ENCODE measurements at places on chromosomes 6 and 20. TPM values are rescaled to one million over a fixed set of nuclear protein-coding genes. Genes with fewer than 3 reads are reported as not detected.
A peak's percentile ranks its signal among the peaks of the same experiment; 100 is the strongest.

MAFB gene
- 35.3 TPM for total RNA-seq

- DNase-seq, result no peak
Measured at GRCh38 chr6:411402-412145, 20.0 kb downstream of the IRF4 start.

DNA sequence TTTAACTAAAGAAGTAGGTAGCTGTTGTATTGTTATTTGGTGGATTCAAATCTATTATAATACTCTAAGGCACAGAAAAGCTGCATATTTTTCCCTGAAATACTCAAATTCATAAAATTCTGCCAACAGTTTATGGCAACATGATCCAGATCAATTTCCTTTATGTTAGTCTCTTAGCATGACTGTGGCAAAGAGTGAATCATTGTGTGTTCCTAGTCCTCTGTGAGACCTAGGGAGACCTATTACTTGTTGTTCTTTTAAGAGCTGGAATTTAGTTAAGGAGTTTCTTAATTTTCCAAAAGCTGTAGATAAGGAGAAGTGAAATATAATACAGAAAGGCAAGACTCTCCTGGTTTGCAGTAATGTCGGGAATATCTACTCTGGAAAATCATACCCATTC lies 149.6 kb downstream of the RIMS1 start:
- no peak for DNase-seq

SLPI gene
- 147 TPM for total RNA-seq

DNA sequence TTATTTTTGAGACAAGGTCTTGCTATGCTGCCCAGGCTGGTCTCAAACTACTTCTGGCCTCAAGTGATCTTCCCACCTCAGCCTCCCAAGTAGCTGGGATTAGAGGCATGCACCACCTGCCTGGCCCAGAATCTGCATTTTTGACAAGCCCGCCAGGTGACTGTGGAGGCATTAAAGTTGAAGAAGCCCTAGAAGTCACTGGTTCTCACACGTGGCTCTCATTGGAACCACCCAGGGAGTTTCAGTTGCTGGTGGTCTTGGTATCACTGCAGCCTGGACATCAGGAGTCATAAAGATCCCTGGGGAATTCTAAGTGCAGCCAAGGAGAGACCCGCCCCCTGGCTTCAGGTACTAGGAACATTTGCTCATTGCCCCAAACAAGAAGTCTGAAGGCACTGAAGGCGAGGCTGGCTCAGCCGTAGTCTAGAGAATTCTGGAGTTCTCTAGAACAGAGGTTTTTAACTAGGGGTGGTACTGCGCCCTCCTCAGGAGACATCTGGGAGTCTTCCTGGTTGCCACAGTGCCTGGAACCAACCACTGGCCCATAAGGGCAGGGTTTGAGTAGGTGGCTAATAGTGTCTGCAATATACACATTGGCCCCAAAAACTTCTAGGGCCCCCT lies 182.8 kb downstream of the ZMYND8 start:
- no peak for DNase-seq

NRSN1 gene
- total RNA-seq, result not detected

DNA sequence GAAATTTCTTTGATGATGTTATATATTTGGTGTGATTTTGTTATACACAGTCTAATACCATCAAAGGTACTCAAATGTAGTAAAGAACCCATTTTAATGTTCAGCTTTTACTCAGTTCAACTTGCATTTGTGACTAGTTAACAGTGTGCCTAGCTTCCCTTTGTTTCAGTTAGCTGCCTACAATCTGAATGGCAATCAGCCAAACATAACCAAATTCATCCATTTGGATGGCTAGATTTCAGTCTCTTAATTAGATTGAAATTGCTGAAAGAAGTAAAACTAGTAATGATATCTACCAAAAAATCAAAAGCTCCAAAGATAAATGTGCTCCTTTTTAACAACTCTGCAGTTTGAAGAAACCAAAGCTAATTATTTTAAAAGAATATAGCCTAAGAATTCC lies 6.9 kb downstream of the EPHA7 start:
- DNase-seq, result no peak

- no peak for DNase-seq
Measured at GRCh38 chr6:75109022-75109421, 96.8 kb downstream of the COL12A1 start.

IMPG1 gene
- not detected for total RNA-seq

MYCT1 gene
- total RNA-seq, result 3.3 TPM

DNA sequence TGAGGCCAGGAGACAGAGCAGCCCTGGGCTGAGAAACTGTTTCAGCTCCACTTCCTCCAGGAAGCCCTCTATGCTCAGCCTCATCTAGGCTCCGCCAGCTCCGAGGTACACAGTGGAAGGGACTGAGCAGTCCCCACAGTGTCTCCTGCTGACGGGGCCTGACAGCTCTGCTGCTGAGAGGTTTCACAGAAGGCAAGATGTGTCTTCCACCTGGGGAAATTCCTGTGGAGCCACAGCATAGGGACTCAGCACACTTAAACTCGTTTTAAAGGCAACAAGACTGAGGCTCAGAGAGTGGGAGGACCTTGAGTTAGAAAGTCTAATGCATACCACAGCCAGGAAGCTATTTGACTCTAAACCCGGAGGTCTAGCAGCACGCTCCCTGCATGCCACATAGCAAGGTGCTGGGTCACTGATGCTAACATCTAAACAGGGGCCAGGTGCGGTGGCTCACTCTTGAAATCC lies 6.8 kb downstream of the ADA start:
- no peak for DNase-seq

GRCh38 chr20:60362531-60362930 lies 404.3 kb downstream of the CDH26 start:
- no peak for DNase-seq

DNA sequence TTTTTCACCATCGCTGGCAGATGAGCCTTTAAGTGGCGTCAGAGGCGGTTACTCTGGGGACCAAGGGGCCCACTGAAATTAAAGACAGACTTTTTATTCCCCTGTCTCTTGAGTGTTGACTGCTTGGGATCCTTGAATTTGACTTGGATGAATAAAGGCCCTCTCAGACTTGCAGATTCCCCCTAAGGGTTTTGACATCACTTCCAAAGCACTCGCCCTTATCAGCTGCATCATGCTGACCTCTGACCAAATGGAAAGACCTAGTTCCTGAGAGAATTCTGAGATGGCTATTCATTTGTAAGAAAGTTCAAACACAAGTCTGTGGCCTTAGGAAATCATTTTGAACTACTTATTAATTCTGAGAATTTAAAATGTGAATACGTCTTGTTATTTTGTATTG lies 13.5 kb upstream of the MOXD1 start:
- DNase-seq, result no peak

CYP39A1 gene
- total RNA-seq, result 35.9 TPM

DNA sequence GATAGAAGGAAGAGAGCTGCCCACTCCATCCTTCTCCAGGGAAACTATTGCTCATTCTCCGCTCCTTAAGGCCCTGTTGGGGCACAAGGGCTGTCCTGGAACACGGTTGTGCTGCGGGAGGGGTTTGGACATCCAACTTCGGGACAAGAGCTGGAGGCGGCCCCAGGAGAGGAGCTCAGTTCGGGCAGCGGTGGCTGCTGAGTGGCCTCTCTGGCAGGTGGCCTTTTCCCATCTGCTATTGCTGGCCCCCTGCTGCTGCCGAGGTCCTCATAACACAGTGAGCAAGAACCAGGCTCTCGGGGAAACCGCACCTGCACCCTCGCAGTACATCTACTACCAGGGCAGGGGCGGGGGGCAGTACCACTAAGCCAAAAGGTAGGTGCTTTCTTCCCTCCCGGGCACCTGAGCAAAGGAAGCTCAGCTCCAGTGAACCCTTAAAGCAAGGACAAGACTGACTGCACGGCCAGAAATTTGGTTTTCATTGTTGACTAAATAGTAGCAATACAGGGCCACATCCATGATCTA lies 63.7 kb downstream of the PSMG4 start:
- DNase-seq, result no peak

- no peak for DNase-seq
Measured at GRCh38 chr6:170434117-170434820, 118.8 kb downstream of the PSMB1 start.

WFDC2 gene
- total RNA-seq, result 3.7 TPM

GRCh38 chr6:167996424-167997199 lies 859 bp upstream of the KIF25 start:
- no peak for DNase-seq

GRCh38 chr6:75581231-75581630 lies 20.4 kb upstream of the SENP6 start:
- DNase-seq, result no peak

DNA sequence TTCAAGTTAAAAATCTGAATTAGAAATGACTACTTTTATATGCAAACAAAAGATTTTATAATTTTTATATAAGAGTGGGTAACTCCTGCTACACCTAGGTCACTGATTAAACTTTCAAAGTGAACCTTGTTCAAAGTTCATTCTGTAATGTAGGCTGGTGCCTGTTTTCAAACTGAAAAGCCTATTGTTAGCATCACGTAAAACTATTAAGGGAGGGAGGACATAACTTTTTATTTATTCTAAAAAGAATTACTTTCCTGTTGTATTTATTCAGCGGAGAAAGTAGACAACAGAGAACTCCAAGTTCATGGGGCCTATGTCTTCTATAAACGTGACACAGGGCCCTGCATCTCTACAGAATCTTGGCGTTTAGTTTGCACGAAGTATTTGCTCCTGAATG lies 27.4 kb downstream of the FERMT1 start:
- no peak for DNase-seq

GRCh38 chr6:23330632-23331031 lies 761.3 kb downstream of the HDGFL1 start:
- DNase-seq, result no peak

GRCh38 chr6:47440719-47441118 lies 36.9 kb upstream of the CD2AP start:
- DNase-seq, result no peak

DNA sequence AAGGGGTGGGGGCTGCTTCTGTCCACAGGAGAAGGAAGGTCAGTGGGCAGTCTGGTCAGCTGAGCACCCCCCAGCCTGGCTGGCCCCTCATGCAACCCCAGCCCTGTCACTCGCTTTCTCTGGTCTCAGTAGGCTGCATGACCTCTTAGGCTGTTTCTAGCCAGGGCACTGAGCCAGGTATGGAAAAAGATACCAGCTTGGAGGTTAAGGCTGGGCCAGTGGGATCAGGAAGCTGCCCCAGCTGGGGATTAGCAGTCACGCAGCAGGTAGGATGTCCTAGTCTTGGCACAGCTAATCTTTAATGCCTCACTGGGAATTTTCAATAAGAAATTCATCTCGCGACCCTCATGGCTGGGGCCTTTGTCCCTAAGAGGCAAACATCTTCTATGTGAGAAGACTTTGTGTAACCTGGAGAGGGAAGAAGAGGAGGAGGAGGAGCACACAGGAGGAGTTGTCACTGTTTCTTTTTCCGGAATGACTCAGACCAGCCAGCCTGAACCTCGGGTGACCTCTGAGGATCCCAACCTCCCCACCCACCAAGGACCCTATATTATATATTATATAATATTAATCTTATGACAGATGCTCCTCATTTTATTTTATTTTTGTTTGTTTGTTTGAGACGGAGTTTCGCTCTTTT lies 2.4 kb upstream of the BPIFA2 start:
- DNase-seq, result no peak

- no peak for DNase-seq
Measured at GRCh38 chr6:85344996-85345395, 104.9 kb upstream of the NT5E start.

- no peak for DNase-seq
Measured at GRCh38 chr6:168103050-168103830, 24.2 kb upstream of the FRMD1 start.

DNA sequence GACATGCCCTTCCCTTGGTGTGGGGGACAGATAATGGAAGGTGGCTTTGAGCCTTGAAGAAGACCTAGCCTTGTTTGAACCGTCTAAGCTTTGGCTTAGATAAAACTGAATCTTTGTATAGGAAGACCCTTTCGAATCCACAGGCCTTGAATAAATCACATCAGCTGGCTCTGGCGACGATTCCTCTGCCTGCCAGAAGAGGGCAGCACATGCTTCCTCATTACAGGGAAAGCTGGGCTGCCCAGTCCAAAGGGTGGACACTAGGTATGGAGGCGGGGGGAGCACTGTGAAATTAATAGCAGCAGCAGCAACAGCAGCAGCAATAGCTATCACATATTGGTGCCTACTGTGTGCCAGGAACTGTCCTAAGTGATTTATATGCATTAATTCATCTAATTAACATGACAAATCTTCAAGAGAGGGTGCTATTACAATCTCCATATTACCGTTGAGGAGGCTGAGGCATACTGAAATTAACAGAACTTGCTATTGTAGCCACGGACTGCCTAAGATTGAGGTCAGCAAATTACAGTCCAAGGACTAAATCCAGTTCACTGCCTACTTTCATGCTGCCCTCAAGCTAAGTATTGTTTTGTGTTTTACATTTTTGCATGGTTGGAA lies 85.1 kb downstream of the CLIC5 start:
- DNase-seq, result peak; percentile 62

DNA sequence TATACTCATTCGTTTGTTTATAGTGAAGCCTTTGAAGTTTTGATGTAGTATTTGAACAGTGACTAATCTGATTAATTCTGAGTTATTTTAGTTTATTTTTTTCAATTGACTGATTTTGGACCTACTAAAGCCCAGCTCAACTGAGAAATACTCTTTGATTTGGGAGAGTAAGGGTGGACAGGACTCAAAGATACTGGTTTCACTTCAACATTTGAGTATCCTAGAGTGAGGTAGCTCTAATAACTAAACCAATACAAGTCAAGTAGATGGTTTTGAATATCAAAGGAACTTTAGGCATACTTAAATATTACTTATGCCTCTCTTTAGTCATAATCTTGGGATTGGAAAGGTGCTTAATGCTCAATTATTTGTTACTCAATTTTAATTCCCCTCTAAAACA lies 65.6 kb downstream of the ZNF292 start:
- no peak for DNase-seq

DNA sequence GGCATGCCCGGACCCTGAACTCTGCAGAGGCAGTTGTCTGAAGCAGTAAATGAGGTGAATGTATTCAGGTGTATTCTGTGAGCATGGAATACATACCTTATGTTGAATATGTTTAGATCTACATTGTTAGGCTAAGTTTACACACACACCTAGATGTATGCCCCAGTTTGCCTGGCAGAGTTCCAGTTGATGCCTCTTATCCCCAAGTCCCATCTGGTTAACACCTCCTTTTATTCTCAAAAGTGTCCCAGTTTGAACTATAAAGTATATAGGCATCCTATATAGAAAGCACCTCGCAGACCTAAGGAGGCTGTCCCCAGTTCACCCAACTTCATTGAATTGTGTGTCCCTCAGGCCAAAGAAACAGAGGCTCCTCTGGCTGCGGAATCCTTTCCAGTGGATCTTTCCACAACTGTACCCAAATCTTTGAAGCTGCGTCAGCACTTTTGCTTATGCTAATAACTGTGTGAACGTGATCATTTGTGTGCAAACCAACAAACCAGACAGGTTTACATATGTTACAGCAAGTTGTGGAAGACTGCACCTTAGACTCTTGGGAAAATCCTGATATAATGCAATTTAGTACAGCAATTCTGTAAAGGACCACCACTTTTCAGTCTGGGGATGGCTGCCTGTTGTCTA lies 4.8 kb upstream of the DHX35 start:
- no peak for DNase-seq

GRCh38 chr20:9392892-9393857 lies 121.2 kb upstream of the LAMP5 start:
- DNase-seq, result no peak

GRCh38 chr20:63232235-63233060 lies 3.3 kb upstream of the BIRC7 start:
- DNase-seq, result no peak

- no peak for DNase-seq
Measured at GRCh38 chr6:104484191-104484590, 375.5 kb downstream of the HACE1 start.
